ENCODE measurements at places on chromosomes 1 and 21. TPM values are rescaled to one million over a fixed set of nuclear protein-coding genes. Genes with fewer than 3 reads are reported as not detected.

- no peak for DNase-seq
Measured at GRCh38 chr1:245079021-245079609, 75.7 kb upstream of the KIF26B start.

DNA sequence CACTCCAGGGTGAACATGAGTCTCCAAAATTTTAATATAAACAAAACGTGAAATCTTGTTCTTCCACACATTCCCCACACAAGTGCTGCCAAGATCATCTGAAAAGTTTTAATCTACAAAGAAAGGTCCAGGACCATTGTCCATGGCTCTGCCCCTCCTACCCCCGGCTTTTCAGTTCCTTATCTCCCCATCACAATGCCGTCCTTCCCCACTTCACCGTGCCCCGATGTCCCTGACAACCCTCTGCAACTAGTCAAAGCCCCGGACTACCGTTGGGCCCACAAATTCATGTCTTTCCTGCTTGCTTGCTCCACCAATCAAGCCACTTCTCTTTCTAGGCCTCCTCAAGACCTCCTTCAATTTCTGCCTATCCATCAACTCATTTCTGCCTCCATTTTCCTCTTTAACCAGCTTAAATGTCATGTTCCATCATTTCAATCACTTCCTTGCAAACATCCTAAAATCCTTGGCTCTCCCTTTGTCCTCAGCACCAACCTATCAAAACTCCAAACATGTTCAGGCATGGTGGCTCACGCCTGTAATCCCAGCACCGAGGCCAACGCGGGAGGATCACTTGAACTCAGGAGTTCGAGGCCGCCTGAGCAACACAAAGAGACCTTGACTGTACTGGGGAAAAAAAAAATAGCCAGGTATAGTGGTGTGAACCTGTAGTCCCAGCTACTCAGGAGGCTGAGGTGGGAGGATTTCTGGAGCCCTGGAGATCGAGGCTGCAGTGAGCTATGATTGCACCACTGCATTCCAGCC lies 14.0 kb upstream of the BMP8B start:
- no peak for DNase-seq

GRCh38 chr1:244559561-244559960 lies 93.4 kb upstream of the DESI2 start:
- DNase-seq: no peak

DNA sequence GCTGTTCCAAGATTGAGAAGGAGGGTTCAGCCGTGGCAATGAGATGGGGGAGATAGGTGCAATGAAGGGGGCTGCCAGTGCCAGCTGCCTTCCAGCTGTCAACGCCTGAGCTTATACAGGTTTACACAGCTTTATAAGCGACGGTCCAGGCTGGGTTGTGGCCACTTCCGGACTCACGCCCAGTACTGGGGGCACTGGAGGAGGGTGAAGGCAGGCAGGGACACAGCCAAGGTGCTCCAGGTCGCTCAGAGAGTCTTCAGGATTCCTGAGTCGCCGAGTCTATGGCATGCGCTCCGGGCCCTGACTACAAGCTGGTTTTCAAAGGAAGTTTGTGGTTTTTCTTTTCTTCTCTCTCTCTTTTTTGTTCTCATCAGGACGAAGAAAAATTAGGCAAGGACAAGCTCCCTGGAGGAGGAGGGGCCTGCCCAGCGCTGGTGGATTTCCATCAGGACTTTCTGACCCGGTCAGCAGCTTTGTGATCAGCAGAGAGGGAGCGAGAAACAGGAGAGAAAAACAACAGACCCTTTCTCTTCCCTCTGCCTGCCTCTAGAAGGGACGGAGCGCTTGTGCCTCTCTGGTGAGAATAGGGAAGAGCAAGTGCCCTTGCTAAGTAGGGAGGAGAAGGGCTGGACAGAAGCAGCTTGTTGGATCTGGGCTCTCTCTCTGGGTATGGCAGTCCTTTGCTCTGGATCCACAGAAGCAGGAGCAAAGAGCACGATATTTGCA lies at the start of gene MINDY1:
Gene MINDY1 (minus strand): TSS at position 576 of the 726 bp plus-strand sequence. CDS start 4,285 bp downstream, outside the sequence.
- DNase-seq: peak; percentile 48

DNA sequence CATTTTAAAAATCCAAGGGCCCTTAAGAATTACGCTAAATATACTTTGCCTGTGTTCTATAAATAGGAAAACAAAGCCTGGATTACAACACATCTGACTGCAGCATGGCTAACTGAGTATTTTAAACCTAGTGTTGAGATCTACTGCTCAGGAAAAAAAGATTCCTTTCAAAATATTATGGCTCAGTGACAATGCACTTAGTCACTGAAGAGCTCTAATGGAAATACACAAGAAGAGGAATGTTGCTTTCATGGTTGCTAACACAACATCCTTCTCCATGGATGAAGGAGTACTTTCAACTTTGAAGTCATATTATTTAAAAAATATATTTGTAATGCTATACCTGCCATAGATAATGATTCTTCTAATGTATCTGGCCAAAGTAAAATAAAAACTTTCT lies 248.3 kb upstream of the NEGR1 start:
- DNase-seq: no peak

DNA sequence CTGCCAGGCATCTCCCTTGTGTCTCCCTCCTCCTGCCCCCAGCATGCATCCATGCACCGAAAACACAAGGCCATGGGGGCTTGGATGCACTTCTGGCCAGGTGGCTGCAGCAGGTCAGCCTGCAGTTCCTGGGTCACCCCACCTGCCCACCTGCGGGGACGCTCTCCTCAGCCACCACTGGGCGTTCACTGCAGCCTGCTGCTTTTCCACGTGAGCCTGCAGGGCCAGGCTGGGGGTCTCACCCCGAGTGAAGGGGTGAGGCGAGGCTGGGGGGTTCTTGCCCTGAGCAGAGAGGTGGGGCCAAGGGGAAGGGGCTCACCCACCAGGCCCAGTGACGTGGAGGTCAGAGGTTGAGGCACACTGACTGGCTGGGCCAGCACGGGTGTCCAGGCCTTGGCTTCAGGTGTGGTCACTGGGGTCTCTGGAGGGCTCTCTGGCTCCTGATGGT lies 64.6 kb downstream of the WNT9A start:
- DNase-seq: no peak

DNA sequence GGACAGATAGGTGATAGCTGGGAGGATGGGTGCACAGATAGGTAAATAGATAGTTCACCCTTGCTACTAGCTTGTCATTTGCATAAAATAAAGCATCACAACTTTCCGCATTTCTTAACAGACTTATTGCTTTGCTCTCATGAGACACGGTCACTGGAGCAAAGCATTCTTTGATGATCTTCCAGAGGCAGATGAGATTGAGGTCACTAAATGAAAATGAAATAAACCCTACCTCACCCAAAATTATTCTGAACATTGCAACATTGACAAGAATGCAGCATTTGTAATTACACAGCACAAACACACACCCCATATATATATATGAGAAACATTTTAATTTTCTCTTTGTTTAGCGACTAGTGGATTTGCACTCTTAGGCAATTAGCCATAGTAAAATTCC lies 107.6 kb downstream of the SNX7 start:
- DNase-seq: no peak

DNA sequence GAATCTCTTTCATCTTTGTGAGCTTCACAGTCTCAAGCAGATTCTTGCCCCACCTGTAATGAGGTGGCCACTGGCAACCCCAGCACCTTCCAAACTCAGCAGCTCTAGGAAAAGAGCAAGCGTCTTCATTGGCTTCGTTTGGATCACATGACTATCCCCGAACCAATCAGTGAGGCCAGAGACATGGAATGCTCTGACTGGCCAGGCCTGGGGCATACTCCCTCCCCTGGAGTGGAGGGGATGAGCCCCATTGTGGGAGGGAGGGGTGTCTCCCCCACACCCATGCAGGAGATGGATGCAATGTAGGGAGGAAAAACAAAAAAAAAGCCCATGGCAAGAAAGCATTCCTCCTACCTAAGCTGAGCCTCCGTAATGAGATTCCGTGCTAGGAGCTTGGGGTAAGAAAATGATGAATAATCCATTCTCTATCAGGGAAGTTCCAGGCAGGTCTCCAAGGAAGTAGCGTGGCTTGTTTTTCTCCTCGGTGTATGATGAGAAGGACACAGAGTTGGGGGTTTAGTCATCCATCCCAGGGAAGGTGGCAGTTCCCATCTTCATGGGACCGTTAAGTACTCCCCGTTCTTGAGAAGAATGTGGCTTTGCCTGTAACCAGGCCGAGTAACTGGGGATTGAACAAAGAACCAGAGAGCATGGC lies 32.7 kb downstream of the FHAD1 start:
- DNase-seq: no peak

- DNase-seq: no peak
Measured at GRCh38 chr1:86100401-86100800, 56.2 kb downstream of the COL24A1 start.

DNA sequence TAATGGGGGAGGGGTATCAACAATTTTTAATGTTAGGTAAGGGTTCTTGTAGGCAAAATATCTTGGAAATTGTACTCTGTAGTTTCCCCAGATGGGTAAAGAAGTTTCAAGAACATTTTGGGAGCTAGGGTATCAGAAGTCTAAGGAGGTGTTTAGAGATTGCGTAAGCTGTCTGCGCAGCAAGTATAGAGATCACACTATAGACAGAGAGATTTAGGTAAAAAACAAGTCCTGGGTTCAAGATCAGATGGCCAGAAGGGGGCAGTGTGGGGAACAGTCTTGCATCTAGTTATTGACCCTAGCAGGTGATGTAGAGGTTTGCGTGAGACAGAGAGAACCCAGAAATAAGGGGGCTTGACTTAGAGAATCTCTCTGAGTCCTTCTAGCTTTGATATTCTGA lies 80.8 kb downstream of the S1PR1 start:
- no peak for DNase-seq

DNA sequence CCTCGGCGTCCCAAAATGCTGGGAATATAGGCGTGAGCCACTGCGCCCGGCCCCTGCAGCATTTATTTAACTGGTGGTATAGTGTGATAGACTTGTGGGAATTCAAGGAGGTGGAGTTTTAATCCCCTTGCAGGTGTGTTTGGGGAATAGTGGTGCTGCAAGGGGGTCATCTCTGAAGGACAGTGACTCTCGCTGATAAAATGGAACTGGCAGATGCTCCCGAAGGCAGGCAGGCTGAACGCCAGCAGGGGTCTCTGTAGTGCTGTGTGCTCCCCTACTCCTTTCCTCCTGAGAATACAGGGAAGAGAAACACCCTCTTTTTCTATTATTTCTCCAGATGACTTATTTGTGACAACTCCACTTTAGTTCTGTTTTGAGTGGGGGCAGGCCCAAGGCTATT lies 4.0 kb downstream of the OSCP1 start:
- no peak for DNase-seq

GRCh38 chr1:180560868-180561600 lies 2.3 kb downstream of the OVAAL start:
- no peak for DNase-seq

DNA sequence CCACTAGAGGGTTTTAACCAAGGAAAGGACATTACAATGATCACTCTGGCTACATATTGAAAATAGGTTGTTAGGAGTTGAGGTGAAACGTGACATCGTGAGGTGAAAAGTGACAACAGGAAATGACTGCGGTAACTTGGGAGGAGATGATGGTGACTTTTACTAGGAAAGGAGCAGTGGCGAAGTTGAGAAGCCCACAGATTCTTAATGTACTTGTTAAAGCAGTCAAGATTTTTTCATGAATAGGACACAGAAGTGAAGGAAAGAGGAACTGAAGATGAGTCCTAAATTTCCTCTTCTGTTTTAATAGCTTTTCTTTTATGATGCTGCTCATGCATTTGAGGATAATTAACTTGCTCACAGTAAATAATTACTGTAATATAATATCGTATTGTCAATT lies 59.5 kb downstream of the OMA1 start:
- no peak for DNase-seq

DNA sequence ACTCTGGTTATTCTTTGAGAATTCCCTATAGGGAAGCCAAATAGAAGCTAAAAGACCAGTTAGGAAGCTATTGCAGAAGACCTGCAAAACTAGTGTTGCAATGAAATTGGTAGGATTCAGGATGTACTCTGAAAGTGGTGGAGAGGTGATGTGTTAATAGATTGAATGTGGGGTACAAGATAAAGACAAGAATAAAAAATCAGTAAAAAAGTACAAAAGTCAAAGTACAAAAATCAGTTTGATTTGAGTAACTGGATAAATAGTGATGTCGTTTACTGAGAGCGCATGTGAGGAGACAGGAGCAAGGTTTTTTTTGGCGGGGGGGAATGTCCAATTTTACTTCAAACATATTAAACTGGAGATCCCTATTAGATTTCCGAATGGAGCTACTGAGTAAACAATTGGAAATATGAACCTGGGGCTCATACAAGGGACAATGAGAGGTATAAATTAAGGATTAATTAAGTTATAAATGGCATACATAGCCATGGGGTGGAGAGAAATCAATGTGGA lies 2.5 kb upstream of the DCAF8 start:
- no peak for DNase-seq

DNA sequence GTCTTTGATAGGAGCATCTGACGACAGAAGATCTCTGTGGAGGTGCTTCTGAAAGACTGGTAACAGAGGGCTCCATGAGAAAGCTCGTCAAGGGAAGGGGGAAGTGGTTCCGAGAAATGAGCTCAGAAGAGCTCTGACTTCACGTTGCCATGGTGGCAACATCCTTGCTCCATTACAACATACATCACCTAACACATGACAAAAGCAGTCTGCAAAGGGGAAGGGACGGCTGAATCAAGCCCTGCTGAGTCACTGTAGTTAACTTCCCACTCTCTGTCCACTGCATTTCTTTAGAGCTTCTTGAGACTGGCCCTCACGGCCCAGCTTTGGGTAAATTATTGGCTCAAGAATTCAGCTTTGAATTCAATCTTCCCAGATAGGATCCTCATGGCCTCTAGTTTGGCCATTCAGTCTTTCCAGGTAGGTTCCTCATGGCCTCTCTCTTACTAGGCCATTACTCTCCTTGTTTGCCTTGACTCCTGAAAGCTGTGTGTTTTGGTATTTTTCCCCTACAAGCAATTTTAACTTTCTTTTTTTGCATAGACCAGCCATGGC lies 88.0 kb upstream of the ZNF648 start:
- DNase-seq: peak; percentile 67

The GBP1 gene
- 55.3 TPM for polyA plus RNA-seq

The RIMS3 gene
- 0.59 TPM for polyA plus RNA-seq

The ETNK2 gene
- polyA plus RNA-seq: 27.2 TPM

The ANKRD34A gene
- polyA plus RNA-seq: 1.4 TPM

The ECM1 gene
- 204 TPM for polyA plus RNA-seq

The FCRL5 gene
- polyA plus RNA-seq: not detected

The TMOD4 gene
- polyA plus RNA-seq: 0.16 TPM

The ENTREP3 gene
- polyA plus RNA-seq: 10.3 TPM

The MAP3K7CL gene
- 6.1 TPM for polyA plus RNA-seq

The PRR9 gene
- polyA plus RNA-seq: not detected

The CCDC181 gene
- polyA plus RNA-seq: not detected

The AGT gene
- 4.1 TPM for polyA plus RNA-seq
